ENCODE measurements at places on chromosomes 13 and 19. TPM values are rescaled to one million over a fixed set of nuclear protein-coding genes. Genes with fewer than 3 reads are reported as not detected.

The IGLON5 gene
- 0.33 TPM for total RNA-seq

The CAPN12 gene
- 1.9 TPM for total RNA-seq

The MISP3 gene
- total RNA-seq: 1.4 TPM

The FCHO1 gene
- 2.0 TPM for total RNA-seq

The IQCN gene
- 2.6 TPM for total RNA-seq

The MRPL4 gene
- 28.2 TPM for total RNA-seq

The CEACAM20 gene
- total RNA-seq: not detected

The LRP3 gene
- total RNA-seq: 36.8 TPM

The UNC13A gene
- 0.14 TPM for total RNA-seq

The FPR2 gene
- 6.9 TPM for total RNA-seq

The CDX2 gene
- not detected for total RNA-seq

The DMPK gene
- 218 TPM for total RNA-seq

The FFAR3 gene
- total RNA-seq: not detected

The JAK3 gene
- total RNA-seq: 6.6 TPM

The FXYD3 gene
- not detected for total RNA-seq

The CCDC97 gene
- 17.5 TPM for total RNA-seq

The SLC10A2 gene
- not detected for total RNA-seq

The THSD1 gene
- 7.9 TPM for total RNA-seq

The MUC16 gene
- total RNA-seq: 0.10 TPM

The NCR1 gene
- not detected for total RNA-seq

The LMTK3 gene
- 0.57 TPM for total RNA-seq

The SEMA6B gene
- total RNA-seq: 19.4 TPM

The HSH2D gene
- 1.1 TPM for total RNA-seq

The CLEC11A gene
- total RNA-seq: 8.5 TPM

The TNNI3 gene
- total RNA-seq: not detected

The CACNA1A gene
- total RNA-seq: 1.7 TPM

The LILRB5 gene
- 14.9 TPM for total RNA-seq

The LILRB1 gene
- 8.2 TPM for total RNA-seq
